ENCODE measurements at places on chromosomes 4 and X. TPM values are rescaled to one million over a fixed set of nuclear protein-coding genes. Genes with fewer than 3 reads are reported as not detected.
A peak's percentile ranks its signal among the peaks of the same experiment; 100 is the strongest.

DNA sequence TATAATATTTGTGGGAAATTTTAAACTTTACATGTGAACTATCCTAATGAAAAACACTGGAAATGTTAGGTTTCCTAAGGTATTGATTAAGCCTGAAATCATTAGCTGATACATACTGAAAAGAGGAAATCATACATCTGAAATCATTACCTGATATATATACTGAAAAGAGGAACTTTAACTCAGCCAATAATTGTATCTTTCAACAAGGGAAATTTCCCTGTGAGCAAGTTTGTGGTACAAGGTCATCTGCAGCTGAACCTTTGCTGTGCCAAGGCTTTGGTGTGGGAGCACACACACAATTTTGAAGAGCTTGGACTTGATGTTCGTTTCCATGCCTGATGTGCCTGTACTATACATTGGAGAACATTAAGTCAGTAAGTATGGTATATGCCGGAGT, 131.9 kb upstream of the USP9X start:
- no peak for DNase-seq

- peak; percentile 17 for DNase-seq
Measured at GRCh38 chrX:19121898-19122640, at the start of gene ADGRG2. ADGRG2 (minus strand) TSS chrX:19122468; CDS start chrX:19068834, 53,634 bp downstream.

GRCh38 chrX:52359614-52360232, 9.1 kb upstream of the XAGE2 start:
- DNase-seq = peak; percentile 8

- DNase-seq = peak; percentile 33
Measured at GRCh38 chr4:107248571-107248970, 212.5 kb upstream of the DKK2 start.

- DNase-seq = peak; percentile 1
Measured at GRCh38 chrX:74160816-74161215, 143.2 kb upstream of the ZCCHC13 start.

DNA sequence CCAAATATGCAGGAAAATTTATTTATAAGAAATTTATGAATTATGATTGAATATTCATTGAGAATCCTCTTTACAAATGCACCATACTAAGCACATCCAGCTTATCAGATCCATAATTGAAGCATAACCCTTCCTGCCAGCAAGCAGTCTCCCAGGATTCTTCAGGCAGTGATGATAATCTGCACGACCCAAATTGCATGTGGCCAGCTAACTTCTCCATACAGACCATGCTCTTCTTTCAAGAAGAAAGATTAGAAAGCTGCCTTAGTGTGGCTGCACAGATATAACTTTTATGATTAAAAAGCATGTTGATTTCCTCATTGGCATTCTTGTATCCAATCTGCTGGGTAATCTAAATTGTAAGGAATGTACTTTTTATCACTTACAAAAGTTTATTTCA, 3.3 kb upstream of the CBR4 start:
- no peak for DNase-seq

- peak; percentile 36 for DNase-seq
Measured at GRCh38 chr4:188822698-188823097, 683.5 kb downstream of the TRIML1 start.

GRCh38 chr4:123488916-123489315, 92.3 kb downstream of the SPRY1 start:
- DNase-seq = peak; percentile 85

The DCAF8L1 gene
- not detected for total RNA-seq

DNA sequence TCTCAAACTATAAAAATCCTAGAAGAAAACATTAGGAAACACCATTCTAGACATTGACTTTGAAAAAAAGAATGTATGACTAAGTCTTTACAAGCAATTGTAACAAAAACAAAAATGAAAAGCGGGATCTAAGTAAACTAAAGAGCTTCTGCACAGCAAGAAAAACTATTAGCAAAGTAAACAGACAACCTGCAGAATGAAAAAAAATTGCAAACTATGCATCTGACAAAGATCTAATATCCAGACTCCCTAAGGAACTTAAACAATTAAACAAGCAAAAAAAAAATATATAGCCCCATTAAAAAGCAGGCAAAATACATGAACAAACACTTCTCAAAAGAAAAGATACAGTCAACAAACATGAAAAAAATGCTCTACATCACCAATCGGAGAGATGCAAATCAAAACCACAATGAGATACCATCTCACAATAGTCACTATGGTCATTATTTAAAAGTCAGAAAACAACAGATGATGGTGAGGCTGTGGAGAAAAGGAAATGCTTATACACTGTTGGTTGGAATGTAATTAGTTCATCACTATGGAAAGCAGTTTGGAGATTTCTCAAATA, 168.1 kb downstream of the EPHA5 start:
- peak; percentile 88 for DNase-seq

GRCh38 chrX:106036716-106037115, 1.8 kb downstream of the SERPINA7 start:
- DNase-seq = no peak

DNA sequence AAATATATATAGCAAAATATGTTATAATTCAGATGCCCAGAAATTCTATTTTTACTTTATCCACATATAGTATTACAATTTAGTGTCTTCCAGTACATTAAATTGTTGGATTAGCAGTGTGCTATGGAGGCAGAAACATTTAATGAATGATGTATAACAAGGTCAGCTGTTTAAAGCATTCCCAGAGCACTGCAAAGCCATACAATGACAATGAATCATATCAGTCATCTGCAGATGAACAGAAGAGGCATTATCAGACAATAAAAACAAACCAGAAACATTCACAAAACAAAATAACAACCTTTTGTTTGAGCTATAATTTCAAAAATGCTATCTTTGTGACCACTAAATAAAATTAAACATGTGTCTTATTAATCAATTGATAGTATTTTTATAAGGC, 524.2 kb downstream of the FAT4 start:
- DNase-seq = peak; percentile 54

DNA sequence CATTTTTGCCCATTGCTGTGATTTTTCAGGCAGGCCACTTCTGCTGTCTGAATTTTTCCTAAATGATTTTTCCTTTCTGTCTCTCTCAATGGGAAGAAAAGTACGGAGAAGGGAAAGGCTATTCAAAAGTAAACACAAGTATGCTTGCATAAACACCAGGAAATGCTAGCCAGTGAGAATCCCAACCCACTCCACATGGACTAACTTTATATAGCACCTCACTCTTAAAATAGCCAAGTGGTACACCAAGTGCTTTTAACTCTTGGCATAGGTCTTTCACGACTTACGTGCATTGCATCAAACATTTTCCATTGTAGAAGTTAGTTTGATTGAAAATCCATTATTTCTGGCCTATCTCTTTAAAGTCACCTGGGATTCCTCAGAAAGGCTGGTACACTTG, 178.9 kb upstream of the SPANXN1 start:
- DNase-seq = no peak

The UGT2B15 gene
- total RNA-seq = not detected

The TCEAL6 gene
- total RNA-seq = not detected

DNA sequence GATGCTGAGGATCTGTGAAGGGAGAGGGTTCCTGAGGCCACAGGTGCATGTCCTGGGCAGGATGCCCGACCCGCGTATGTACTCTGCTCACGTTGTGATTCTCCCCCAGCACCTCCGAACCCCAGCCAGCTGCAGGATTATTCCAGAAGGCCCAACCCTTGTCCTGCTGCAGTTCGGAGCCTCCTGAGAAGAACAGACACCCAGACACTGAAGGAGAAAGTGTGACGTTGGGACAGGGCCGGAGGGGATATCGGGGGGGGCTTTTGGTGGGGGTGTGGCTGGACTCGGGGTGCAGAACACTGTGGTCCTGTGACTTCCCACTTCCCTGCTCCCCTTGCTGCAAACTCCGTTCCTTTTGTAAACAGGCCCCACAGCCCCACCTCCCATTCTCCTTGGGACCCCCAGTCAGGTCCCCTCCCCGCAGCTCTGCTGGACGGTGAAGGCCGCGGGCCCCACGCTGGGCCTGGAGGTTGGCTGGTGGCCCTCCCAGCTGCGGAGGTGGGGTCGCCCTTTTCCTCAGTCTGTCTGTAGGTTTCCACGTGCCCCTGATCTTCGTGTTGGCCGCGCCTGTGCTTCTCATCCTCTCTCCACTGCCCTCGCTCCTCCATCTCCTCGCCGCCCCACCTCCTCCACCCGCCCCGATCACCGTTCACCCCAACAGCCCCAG, 83.0 kb upstream of the ADRA2C start:
- no peak for DNase-seq

DNA sequence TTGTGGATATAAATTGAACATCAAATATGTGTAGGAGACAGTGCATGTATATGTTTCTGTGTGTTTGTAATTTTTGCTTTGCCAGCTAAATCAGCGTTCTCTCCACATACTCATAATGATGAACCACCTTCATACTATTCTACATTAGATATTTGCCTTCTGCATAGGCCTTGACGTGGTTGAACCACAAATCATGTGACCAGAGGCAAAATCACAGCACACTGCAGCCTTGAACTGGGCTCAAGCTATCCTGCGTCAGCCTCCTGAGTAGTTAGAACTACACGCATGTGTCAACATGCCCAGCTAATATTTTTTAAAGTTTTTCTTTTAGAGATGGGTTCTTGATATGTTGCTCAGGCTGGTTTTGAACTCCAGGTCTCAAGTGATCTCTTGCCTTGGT, 9.5 kb downstream of the UBQLN2 start:
- no peak for DNase-seq

DNA sequence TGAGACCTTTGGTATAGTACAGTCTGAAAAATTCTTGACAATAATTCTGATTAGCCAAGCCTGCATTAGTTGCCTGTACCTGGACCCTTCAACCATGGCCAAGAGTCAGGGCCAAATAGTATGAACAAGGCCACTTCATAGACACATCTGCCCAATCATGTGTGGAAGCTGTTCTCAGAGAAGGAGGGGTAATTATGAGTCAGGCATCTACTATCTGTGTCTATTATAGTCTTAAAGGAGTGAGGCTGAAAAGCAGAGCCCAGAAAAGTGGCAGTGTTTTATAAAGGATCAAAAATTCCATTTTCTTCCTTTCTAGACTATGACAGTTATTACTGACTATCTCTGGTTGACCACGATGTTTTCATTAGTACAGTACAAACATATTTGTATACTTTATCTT, 5.0 kb upstream of the ADGRL3 start:
- DNase-seq = no peak

The PAGE2B gene
- total RNA-seq = not detected

GRCh38 chrX:150200820-150201287, 162.3 kb upstream of the MAMLD1 start:
- DNase-seq = peak; percentile 98

The STARD8 gene
- total RNA-seq = 10.6 TPM
